ENCODE measurements at places on chromosomes 11 and 22. TPM values are rescaled to one million over a fixed set of nuclear protein-coding genes. Genes with fewer than 3 reads are reported as not detected.

MRGPRX4 gene
- not detected for total RNA-seq

CEND1 gene
- 0.21 TPM for total RNA-seq

TRIM49D2 gene
- total RNA-seq = not detected

TNNI2 gene
- total RNA-seq = not detected

OR51B4 gene
- total RNA-seq = not detected

- no peak overlapping the region for H3K27ac ChIP-seq
- H3K27me3 ChIP-seq = no peaks in the 10 kb centered on the region
- H3K4me3 ChIP-seq = no peak overlapping the region
- no peaks in the 10 kb centered on the region for H3K36me3 ChIP-seq
Measured at GRCh38 chr11:11430431-11430830, 77.4 kb upstream of the CSNK2A3 start.

DNA sequence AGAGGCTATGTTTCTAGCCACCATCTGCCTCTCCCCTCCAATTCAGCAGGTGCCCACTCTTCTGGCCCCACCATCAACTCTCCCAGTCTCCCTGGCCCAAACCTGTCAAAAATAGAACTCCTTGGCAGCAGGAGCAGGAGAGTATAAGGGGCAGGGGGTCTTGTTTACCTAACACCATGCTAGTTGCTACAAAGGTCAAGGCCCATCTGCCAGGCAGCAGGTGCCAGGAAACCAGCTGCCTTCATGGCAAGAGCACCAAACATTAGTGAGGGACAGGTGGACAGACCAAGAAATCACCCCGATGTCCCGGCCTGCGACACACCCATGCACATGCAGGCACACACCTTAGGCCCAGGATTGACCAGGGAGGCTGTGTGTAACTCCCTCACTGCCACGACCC lies 387.9 kb downstream of the BUD13 start:
- H3K36me3 ChIP-seq = no peaks in the 10 kb centered on the region
- H3K4me1 ChIP-seq = no peaks in the 10 kb centered on the region

DNA sequence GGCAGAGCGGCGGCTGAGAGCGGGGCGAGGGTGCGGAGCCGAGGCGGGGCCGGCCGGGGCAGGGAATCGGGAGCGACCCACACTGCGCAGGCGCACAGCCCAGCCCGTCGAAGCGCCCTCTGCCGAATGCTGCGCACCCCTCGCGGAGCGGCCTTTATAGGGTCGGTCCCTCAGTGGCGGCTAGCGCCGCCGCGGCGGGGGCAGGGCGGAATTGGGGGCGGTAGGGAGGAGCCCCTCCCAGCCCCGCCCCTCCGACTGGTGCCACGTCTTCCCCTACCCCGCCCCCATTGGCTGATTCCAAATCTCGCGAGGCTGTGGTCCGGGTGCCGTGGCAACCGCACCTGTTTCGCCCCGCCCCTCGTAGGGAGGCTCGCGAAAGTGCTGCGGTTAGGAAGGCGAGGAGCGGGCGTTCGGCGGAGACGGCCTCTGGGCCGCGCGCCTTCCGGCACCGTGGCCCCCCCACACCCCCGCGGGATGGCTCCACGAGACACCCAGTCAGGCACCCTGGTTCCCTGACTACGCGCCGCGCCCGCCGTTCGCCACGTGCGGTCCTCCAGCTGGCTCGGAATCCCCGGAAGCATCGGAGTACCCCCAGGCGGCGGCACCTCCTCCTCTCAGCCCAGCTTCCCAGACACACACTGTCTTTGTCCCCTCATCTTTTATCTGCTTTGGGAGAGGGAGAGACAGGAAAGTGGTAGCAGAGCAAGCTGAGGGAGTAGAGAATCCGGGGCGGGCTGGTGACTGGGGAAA lies at the start of gene EHD1:
TSS of gene EHD1 (minus strand) at position 128 of the 750 bp plus-strand sequence. CDS start 157 bp downstream, outside the sequence.
- peak; percentile 100 for DNase-seq
- H3K4me3 ChIP-seq = peak within 1 kb of the TSS; percentile 75
- peaks cover 36% of the 10 kb centered on the region for H3K36me3 ChIP-seq
- H3K27me3 ChIP-seq = no peaks in the 10 kb centered on the region
- H3K4me1 ChIP-seq = peaks cover 29% of the 10 kb centered on the region

GRCh38 chr22:23216461-23217170 lies 36.3 kb downstream of the BCR start:
- DNase-seq = no peak
- peaks cover 3% of the 10 kb centered on the region for H3K36me3 ChIP-seq
- H3K27me3 ChIP-seq = no peaks in the 10 kb centered on the region

DNA sequence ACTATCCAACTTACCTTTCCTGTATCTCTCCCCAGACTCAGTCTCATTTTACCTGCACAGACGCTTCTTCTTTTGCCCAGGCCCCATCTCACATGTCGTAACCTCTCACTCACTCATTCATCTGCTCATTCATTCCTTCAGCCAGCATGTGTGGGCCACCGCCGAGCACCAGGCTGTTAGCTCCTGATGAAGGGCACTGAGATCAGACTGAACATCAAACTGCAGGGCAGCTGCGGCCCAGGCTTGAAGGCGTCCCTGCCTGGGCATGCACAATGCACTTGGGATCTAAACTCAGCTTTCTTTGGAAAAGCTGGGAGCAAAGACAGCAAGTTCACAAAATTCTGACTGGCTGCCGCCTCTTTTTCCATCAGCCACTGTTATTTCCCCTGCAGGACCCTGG lies 1456.3 kb downstream of the BRD1 start:
- H3K4me1 ChIP-seq = peaks cover 18% of the 10 kb centered on the region
- no peaks in the 10 kb centered on the region for H3K27me3 ChIP-seq
- H3K4me3 ChIP-seq = no peak overlapping the region
- H3K36me3 ChIP-seq = no peaks in the 10 kb centered on the region

- no peaks in the 10 kb centered on the region for H3K27me3 ChIP-seq
- DNase-seq = peak; percentile 63
- no peaks in the 10 kb centered on the region for H3K36me3 ChIP-seq
- H3K27ac ChIP-seq = no peak overlapping the region
- H3K4me1 ChIP-seq = no peaks in the 10 kb centered on the region
- H3K4me3 ChIP-seq = no peak overlapping the region
Measured at GRCh38 chr22:35150183-35151107, 84.5 kb downstream of the ISX start.

DNA sequence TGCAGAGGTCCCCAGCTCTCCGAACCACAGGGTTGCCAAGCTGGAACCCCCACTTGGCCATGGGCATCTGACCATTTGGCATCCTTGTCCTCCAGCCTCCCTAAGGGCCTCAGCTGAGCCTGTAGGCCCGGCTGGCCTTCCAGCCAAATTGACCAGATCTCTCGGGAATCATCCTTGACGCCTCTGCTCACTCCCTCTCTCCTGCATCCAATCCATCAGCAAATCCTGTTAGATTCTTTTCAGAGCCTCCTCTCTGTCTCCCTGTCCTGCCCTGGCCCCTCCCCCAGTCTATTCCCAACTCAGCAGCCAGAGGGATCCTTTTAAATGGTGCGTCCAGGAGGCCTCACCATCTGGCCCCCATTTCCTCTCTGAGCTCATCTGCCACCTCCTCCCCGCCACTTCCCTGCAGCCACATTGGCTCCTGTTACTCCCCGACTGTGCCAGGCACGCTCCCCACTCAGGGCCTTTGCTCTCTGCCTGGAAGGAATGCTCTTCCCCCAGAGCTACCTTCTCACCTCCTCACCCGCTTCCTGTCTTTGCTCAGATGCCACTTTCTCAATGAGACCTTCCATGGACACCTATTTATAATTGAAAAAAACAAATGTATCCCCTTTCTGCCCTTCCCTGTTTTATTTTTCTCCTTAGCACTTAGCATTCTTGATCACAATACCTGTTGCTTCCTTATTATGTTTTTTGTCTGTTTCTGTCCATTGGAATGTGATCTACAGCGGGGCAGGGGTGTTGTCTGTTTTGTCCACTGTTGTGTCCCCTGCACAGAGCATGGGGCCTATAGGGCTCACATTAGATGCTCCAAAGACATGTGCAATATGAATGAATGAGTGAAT lies 78.1 kb downstream of the NFAM1 start:
- no peaks in the 10 kb centered on the region for H3K27me3 ChIP-seq
- no peaks in the 10 kb centered on the region for H3K36me3 ChIP-seq
- H3K4me1 ChIP-seq = no peaks in the 10 kb centered on the region
- H3K4me3 ChIP-seq = no peak overlapping the region

Measured in SJSA1 (cell line).